Effector memory CD8-positive, alpha-beta T cell (primary cell): ENCODE measurements at places on chromosomes 3 and 15.
A peak's percentile ranks its signal among the peaks of the same experiment; 100 is the strongest.

DNA sequence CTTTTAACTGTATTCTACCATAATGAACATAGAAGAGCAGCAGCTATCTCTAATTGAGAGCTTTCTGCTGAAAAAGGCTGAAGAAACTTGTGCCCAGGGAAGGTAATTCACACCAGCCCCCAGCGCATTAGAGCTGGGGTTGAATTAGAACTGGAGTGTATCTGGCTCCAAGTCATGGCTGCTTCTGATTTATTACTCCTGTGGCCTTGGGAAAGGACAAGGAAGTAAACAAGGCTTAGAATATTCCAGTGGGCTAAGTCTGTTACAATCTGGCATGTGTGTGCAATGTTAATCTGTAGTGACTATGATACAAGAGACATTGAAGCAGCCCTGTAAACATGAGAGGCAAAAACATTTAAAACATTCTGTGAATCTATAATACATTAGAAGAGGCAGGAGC lies 18.1 kb downstream of the CPA3 start:
- H3K36me3 ChIP-seq = no peaks in the 10 kb centered on the region
- no peaks in the 10 kb centered on the region for H3K4me1 ChIP-seq
- H3K4me3 ChIP-seq = no peak overlapping the region

DNA sequence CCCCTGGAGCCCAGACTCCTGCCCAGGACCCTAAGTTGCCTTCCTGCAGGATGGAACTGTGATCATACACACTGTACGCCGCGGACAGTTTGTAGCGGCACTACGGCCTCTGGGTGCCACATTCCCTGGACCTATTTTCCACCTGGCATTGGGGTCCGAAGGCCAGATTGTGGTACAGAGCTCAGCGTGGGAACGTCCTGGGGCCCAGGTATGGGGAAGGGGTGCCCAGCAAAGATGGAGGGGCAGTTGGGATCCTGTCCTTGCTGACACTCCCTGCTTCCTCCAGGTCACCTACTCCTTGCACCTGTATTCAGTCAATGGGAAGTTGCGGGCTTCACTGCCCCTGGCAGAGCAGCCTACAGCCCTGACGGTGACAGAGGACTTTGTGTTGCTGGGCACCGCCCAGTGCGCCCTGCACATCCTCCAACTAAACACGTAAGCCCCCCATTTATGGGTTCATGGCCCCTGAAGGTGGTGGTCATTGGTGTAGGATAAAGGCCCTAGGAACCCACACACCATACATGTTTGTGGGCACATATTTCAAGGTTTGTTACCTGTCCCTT lies 28.8 kb downstream of the NBEAL2 start:
- H3K36me3 ChIP-seq = peaks cover 62% of the 10 kb centered on the region
- no peaks in the 10 kb centered on the region for H3K4me1 ChIP-seq
- H3K27ac ChIP-seq = peak overlapping the region; percentile 23

- H3K4me1 ChIP-seq = no peaks in the 10 kb centered on the region
- H3K4me3 ChIP-seq = no peak overlapping the region
- peaks cover 11% of the 10 kb centered on the region for H3K27me3 ChIP-seq
- DNase-seq = no peak
- no peaks in the 10 kb centered on the region for H3K36me3 ChIP-seq
These were observed 105.4 kb downstream of the LINGO1 start for GRCh38 chr15:77527164-77527778.

- no peak for DNase-seq
- H3K4me1 ChIP-seq = peaks cover 30% of the 10 kb centered on the region
- no peak overlapping the region for H3K27ac ChIP-seq
- peaks cover 62% of the 10 kb centered on the region for H3K36me3 ChIP-seq
- H3K27me3 ChIP-seq = no peaks in the 10 kb centered on the region
These were observed 8.0 kb downstream of the NISCH start for GRCh38 chr3:52463416-52463815.

DNA sequence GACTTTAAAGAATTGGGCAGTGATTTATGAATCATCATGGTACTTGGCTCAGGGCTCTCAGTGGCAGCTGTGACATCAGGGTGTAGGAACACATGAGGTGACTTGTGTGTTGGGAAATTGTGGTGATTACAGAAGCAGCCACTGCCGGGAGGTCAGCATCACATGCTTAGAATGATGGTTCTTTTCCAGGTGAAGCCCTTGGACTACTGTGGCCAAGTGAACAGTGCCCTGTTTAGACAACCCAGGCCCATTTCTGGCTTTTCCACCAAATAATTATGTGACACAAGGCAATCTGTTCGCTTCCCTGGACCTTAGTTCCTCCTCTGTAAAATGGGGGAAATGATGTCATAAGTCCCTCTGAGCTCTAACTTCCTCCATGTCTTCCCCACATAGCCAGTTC lies 139.7 kb upstream of the ROPN1 start:
- H3K4me3 ChIP-seq = no peak overlapping the region
- H3K36me3 ChIP-seq = no peaks in the 10 kb centered on the region
- DNase-seq = no peak
- no peaks in the 10 kb centered on the region for H3K27me3 ChIP-seq

- H3K4me1 ChIP-seq = peaks cover 3% of the 10 kb centered on the region
- no peak overlapping the region for H3K27ac ChIP-seq
- DNase-seq = no peak
- H3K4me3 ChIP-seq = no peak overlapping the region
- H3K36me3 ChIP-seq = peaks cover 5% of the 10 kb centered on the region
These were observed 18.1 kb downstream of the PLA2G4B start for GRCh38 chr15:41856716-41857115.

DNA sequence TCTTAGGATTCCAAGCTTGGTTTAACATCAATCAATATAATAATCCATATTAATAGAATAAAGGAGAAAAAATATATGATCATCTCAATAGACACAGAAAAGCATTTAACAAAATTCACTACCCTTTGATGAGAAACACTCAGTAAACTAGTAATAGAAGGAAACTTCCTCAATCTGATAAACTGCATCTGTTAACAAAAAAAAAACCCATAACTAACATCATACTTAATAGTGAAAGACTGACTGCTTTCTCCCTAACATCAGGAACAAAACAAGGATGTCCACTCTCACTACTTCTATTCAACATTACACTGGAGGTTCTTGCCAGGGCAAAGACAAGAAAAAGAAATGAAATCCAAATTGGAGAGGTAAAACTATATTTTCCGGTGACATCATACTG lies 30.5 kb downstream of the LRRK1 start:
- no peak for DNase-seq
- H3K36me3 ChIP-seq = no peaks in the 10 kb centered on the region

DNA sequence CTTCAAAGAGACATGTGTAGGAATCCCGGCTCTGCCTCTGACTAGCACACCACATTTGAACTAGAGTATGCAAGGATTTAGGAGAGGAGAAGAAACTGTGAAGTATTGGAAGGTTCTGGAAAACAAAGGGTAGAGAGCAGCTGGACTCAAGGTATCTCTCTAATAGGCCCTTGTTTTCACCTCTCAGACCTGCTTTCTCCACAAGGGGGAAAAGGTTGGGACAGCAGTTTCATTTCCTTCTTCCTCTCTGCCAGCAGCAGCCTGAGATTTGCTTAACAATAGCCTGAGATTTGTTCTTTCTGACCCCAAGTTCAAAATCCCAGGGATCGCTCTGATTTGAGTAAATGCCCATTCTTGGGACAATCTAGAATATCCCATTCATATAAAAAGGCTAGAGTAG lies 430.6 kb upstream of the MCTP2 start:
- no peaks in the 10 kb centered on the region for H3K4me1 ChIP-seq
- H3K36me3 ChIP-seq = no peaks in the 10 kb centered on the region
- DNase-seq = no peak
- H3K27me3 ChIP-seq = peaks cover 27% of the 10 kb centered on the region

DNA sequence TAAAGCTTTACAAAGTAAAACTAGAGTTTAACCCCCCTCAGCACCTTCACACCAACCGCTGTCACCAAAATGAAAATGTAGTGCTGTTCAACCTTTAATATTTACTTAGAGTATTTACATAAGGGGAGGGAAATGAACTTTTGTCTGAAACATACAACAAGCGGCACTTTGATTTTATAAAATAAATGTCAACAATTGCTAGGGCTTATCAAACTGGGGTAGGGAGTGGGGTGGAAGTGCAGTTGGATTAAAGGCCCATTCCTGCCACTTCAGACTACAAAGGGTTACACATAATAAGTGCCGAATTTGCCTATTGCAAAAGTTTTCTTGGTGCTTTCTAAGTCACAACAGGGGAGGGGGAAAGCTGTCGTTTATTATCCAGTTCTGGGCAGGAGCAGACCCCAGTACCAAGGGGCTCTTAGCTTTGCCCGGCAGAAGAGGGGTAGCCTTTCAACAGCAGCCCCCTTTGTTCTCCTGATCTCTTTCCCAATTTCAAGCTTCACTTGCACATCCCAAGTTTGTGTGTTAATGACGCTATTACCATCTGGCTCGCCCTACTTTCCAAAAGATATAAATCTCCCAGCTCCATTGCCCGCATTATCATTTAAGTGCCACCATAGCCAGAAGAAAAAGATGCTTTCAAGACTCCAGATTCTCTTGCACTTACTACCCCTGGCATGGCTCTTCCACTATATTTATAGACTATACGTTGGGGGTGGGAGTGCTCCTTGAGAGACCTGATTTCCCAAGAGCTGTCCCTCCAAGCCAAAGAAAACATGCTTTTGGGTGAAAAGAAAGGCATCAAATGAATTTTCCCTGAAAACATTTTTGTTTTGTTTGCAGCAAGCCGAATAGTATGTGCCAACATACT lies 17.0 kb downstream of the SOX2 start:
- DNase-seq = no peak
- H3K4me1 ChIP-seq = peaks cover 7% of the 10 kb centered on the region
- peaks cover 14% of the 10 kb centered on the region for H3K36me3 ChIP-seq
- peaks cover 77% of the 10 kb centered on the region for H3K27me3 ChIP-seq
- H3K27ac ChIP-seq = no peak overlapping the region

DNA sequence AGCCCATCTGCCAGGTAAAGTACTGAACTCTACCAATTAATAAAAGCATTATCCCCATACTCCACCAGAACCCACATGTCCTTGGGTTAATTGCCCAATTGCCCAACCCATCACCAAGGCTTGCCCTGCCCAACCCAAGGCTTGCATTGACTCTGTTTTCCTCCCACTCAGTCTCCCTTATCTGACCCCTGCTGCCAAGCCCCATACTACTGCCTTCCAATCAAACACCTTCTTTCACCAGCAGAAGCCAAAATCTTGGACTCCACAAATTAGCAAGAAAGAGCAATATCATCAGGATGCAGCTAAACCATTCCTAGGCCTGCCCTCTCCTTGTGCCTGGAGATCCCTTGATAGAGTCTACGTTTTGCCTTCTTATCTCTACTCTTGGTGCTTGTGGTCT lies 602.9 kb downstream of the NTRK3 start:
- H3K4me1 ChIP-seq = no peaks in the 10 kb centered on the region
- DNase-seq = no peak
- no peaks in the 10 kb centered on the region for H3K27me3 ChIP-seq
- H3K4me3 ChIP-seq = no peak overlapping the region
- no peak overlapping the region for H3K27ac ChIP-seq

GRCh38 chr3:154971341-154971740 lies 108.8 kb upstream of the MME start:
- H3K27me3 ChIP-seq = no peaks in the 10 kb centered on the region
- DNase-seq = no peak
- H3K4me1 ChIP-seq = no peaks in the 10 kb centered on the region
- H3K27ac ChIP-seq = no peak overlapping the region

GRCh38 chr3:10228248-10228950 lies 19.9 kb upstream of the TATDN2 start:
- peaks cover 9% of the 10 kb centered on the region for H3K36me3 ChIP-seq
- no peak overlapping the region for H3K27ac ChIP-seq
- H3K4me3 ChIP-seq = peak overlapping the region; percentile 40

DNA sequence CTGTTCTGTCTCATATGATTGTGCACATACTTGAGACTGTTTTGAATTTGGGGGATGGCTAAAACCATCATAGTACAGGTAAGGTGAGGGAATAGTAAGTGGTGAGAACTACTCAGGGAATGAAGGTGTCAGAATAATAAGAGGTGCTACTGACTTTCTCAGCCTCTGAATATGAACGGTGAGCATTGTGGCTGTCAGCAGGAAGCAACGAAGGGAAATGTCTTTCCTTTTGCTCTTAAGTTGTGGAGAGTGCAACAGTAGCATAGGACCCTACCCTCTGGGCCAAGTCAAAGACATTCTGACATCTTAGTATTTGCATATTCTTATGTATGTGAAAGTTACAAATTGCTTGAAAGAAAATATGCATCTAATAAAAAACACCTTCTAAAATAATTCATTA lies 5.1 kb downstream of the CCR5 start:
- peak overlapping the region; percentile 92 for H3K27ac ChIP-seq
- peak overlapping the region; percentile 83 for H3K4me3 ChIP-seq
- no peak for DNase-seq
- H3K4me1 ChIP-seq = peaks cover 71% of the 10 kb centered on the region
- no peaks in the 10 kb centered on the region for H3K27me3 ChIP-seq

DNA sequence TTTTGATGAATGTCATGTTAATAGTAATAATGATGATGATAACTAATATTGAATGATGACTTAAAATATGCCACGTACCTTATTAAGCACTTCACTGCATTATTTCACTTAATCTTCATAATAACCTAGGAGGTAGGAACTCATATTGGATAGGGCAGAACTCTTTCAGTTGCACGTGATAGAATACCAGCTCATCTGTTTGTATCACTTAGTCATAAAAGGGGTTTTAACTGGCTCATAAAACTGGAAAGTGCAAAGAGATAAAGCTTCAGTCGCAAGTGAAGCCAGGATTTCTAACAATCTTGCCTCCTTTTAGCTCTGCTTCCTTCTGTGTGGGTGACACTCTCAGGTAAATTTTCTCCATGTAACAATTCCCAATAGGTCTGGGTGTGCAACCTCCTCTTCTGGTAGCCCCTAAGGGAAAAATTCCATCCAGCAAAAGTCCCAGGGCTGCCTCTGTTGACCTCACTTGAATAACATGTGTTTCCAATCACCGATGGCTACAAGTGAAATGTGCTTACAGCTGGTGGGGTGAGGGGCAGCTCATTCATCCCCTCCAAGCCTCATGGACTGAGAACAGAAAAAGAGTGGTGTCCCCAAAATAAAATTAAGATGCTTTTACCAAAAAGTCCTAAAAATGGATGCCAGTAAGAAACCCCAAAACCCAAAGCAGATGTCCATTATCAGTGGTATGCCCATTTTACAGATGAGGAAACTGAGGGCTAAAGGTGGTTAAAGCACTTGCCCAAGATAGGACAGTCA lies 9.3 kb downstream of the GXYLT2 start:
- H3K4me1 ChIP-seq = no peaks in the 10 kb centered on the region
- H3K27ac ChIP-seq = no peak overlapping the region
- H3K36me3 ChIP-seq = peaks cover 3% of the 10 kb centered on the region
- no peak overlapping the region for H3K4me3 ChIP-seq
- no peak for DNase-seq

- no peaks in the 10 kb centered on the region for H3K27me3 ChIP-seq
- H3K4me3 ChIP-seq = peak overlapping the region; percentile 85
- H3K27ac ChIP-seq = peak overlapping the region; percentile 98
- peaks cover 22% of the 10 kb centered on the region for H3K36me3 ChIP-seq
- peaks cover 44% of the 10 kb centered on the region for H3K4me1 ChIP-seq
- DNase-seq = peak; percentile 48
These were observed 36.5 kb downstream of the DAPK2 start for GRCh38 chr15:64009798-64010261.

- H3K4me3 ChIP-seq = peak overlapping the region; percentile 63
- H3K27ac ChIP-seq = peak overlapping the region; percentile 99
- DNase-seq = peak; percentile 73
These were observed 267.1 kb downstream of the RPLP1 start for GRCh38 chr15:69719527-69720240.
